ENCODE measurements at places on chromosomes 3 and 15.

DNA sequence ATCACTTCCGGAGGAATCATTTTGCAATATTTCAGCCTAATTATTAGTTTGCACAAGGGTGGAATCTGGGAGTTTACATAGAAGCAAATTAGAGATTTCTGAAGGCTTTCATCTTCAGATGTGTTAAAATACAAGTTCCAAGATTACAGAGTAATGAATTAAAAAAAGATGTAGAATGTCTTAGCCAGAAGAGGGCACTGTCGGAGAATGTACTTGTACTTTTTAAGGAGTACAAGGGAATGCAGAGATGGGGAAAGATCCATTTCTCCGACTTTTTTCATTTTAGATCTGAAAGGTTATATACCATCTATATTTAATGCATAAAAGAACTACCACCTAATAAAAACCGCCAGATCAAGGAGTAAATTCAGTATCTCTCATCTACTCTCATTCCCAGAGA, 43.1 kb upstream of the WDR5B start:
- no peak for DNase-seq

GRCh38 chr3:135908225-135908624, 57.3 kb upstream of the PPP2R3A start:
- DNase-seq: no peak

DNA sequence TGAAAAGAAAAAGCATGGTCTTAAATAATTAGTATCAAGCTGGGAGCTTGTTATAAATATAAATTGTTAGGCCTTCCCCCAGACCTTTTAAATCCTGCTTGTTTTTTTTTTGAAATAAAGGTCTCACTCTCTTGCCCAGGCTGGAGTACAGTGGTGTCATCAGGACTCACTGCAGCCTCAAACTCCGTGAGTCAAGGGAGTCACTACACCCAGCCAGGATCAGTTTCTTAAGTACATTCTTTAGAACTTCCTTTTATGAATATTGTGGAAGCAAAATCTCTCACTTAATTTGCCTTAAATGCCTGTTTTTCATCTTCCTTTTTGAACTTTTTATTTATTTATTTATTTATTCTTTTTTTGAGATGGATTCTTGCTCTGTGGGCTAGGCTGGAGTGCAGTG, 20.8 kb upstream of the DENND4A start:
- DNase-seq: no peak

GRCh38 chr3:40843851-40844548, 319.2 kb downstream of the ZNF621 start:
- no peak for DNase-seq

DNA sequence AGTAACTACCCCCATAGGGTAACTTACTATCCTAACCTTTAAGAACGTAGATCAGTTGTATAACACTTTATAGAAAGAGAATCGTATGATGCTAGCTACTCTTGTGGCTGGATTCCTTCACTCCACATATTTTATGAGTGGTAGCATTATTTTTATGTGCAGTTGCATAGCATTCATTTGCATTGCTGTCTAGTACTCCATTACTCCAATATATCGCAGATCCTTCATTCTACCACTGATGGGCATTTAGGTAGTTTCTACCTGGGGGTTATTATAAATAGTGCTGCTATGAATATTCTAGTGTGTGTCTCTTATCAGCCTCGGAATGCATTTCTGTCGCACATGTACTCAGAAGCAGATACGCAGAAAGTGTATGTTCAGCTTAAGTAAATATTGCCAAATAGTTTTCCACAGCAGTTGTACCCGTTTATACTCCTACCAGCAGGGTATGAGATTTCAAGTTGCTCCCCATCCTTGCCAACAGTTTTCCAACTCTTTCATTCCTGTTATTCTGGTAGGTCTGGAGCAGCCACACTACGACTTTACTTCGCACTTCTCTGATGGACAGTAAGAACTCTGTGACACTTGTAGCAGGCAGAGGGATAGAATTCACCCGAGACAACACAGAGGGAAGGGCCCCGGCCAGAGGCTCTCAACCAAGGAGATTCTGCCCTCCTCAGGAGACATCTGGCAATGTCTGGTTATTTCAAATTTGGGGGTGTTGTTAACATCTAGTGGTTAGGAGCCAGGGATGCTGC, 9.8 kb upstream of the VGLL4 start:
- no peak for DNase-seq

DNA sequence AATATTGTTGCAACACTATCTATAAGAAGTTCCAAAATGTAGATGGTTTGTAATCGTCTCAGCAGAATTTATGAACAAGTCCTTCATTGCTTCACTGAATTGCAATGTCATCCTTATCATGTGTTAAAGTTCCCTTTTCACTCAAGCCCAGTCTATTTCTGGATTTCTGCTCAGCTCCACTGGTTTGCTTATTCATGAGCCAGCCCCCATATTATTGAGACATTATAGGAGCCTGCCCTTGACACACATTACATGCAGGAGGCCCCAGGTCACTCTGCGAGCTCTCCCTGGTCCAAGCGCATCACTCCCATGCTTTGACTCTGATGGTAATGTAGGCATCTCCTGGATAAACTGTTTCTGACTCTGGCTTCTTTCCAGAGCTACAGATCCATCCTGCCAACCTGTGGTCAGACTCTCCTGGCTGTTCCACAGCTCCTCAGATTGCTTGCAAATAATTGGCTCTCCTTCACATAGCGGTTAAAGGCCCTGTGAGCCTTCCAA, 56.9 kb downstream of the ABTB1 start:
- DNase-seq: no peak

GRCh38 chr3:36941658-36942057, 3.2 kb downstream of the TRANK1 start:
- DNase-seq: no peak

GRCh38 chr3:70614111-70614510, 301.7 kb upstream of the MDFIC2 start:
- DNase-seq: no peak

GRCh38 chr3:27085829-27086730, 283.1 kb downstream of the NEK10 start:
- no peak for DNase-seq

Data from stimulated activated CD4-positive, alpha-beta T cell treated with anti-CD3 and anti-CD28 coated beads, Interleukin-1b, Interleukin-23, amount 100 ng/mL, for 4 hours (primary cell).